ENCODE measurements at places on chromosomes 6 and 20.
A peak's percentile ranks its signal among the peaks of the same experiment; 100 is the strongest.

DNA sequence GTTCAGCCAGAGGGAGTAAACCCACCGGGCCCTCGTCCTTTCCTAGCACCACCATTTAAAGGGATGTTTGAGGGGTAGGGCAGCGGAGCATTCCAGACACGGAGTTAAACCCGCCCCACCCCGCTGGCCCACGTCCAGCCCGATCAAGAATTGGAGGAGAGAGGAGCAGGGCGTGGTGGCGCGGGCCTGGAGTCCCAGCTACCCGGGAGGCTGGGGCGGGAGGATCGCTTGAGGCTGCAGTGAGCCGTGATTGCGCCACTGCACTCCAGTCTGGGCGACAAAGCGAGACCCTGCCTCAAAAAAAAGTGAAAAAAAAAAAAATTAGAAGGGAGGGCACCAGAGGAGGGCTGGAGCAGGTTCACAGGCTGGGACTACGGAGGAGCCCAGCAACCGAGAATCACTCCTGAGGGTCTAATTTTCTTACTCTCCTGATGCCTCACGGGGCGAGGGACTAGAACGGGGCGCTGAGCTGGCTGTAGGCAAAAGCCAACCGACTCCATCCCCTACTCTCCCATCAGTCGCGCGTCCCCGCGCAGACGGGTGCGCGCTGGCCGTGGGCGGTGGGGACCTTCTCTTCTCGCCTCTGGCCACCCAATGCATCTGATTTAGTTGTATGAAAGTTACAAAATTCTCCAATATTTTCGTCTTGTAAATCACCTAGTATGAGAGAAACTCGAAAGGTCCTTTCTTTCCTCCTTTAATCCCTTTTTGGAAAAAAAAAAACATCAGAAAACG, 6.1 kb upstream of the HSPA1B start:
- peak; percentile 54 for DNase-seq

DNA sequence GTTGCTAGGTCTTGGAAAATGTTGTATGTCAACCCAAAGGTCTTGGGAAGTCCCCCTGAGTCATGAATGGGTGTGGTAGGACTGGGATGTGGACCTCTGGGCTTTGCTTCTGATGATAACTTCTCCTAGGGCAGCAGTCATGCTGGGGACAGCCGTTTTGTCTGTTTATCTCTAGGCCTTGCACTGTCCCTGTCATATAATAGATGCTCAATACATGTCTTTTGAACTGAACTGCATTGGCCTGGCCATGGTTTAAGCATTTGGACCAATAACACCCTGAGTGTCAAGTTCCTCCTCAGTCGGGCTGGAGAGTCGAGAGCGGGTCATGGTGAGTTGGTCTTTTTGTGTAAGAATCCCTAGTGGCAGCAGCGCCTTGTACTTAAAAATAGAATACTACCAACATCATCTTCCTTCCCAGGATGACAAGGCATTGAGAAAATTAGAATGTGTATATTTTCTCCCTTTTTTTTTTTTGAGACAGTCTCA, 43.1 kb downstream of the E2F3 start:
- DNase-seq, result no peak

GRCh38 chr6:44733126-44733525, 345.6 kb downstream of the CDC5L start:
- no peak for DNase-seq

GRCh38 chr20:43538878-43539700, 19.7 kb upstream of the SGK2 start:
- DNase-seq, result no peak

DNA sequence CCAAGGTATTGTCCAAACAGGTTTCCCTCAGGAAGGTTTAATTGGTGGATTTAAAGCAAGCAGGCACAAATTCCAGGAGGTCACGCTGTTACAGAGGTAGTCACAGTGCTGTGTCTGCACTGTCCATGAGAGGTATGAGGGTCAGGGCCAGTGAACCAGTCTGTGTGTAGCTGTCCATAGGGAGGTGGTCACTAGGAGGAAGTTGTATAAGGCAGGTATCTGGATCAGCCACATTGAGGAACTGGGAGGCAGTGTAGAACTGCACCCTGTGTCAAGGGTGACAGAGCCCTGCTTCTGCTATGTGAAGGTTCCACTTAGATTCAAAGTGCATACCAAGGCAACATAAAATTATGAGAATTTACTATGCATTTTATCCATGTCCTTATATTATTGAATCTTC, 73.3 kb downstream of the MAP3K4 start:
- DNase-seq, result no peak

DNA sequence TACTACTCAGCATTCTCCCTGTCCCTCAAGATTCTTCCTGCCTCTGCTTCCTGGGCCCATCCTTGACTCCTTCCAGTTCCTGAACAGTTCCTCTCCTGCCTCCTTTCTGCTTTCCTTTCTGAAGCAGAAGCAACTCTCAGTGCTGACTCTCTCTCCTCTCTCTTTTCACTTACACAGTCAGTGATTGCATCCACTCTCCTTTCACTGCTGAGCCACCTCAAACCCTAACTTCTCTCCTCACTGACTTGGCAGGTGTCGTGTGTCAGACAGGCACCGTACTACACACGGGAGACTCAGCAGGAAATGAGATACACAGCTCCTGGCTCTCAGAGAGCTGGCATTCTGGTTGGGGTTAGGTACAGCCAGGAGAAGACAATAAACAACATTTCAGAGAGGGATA, 5.6 kb downstream of the ABHD16A start:
- no peak for DNase-seq

DNA sequence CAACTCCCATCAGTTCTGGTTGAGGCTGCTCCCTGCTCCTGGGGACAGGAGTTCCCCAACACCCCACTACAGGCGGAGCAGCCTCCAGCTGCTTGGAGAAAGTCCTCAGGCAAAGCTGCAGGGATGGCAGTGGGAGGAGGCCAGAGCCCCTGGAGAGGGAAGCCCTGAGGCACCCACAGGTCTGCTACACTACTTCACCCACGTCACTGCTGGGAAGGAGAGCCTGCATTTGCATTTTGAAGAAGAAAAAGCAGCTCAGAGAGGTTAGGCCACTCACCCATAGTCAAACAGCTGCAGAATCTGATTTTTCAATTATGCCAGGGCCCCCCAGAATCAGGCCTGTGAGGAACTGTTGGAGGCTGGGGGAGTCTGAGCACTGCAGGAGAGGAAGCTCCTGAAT, 17.2 kb downstream of the BFSP1 start:
- DNase-seq, result no peak

DNA sequence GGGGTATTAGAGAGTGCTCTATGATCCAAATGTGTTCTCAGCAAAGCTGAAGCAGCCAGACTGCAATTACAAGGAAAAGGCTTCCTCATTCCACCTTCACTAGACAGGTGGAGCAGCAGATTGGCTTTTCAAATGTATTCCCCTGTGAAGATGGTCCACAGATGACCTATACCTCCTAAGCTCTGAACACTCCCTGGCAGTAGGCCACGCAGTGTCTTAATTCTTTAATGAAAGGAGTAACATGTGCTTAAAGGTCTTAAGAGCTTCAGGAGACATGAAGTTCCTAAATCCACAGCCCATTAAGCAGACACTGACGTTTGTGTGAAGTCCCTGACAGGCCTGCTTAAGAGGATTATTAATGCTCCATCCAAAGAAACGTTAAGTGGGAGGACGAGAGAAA, 138.9 kb upstream of the NUP153 start:
- no peak for DNase-seq

DNA sequence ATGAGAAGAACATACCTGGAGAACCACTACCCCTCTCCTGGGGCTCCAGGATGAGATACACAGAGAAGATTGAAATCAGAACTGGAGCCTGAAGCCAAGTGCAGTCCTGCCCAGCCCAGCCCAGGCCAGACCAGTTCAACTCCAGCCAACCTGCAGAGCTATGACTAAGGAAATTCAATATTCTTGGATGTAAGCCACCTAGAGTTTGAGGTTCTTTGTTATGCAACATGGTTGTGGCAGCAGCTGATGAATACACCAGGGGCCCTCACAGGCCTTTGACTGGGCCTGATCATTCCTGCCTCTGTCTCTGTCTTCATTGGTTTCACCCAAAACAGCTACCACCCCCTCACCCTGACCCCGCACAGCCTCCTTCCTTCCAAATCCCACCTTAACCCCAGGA, 167.8 kb downstream of the LRFN2 start:
- DNase-seq, result no peak

GRCh38 chr20:46546298-46546697, 4.2 kb downstream of the OCSTAMP start:
- no peak for DNase-seq

DNA sequence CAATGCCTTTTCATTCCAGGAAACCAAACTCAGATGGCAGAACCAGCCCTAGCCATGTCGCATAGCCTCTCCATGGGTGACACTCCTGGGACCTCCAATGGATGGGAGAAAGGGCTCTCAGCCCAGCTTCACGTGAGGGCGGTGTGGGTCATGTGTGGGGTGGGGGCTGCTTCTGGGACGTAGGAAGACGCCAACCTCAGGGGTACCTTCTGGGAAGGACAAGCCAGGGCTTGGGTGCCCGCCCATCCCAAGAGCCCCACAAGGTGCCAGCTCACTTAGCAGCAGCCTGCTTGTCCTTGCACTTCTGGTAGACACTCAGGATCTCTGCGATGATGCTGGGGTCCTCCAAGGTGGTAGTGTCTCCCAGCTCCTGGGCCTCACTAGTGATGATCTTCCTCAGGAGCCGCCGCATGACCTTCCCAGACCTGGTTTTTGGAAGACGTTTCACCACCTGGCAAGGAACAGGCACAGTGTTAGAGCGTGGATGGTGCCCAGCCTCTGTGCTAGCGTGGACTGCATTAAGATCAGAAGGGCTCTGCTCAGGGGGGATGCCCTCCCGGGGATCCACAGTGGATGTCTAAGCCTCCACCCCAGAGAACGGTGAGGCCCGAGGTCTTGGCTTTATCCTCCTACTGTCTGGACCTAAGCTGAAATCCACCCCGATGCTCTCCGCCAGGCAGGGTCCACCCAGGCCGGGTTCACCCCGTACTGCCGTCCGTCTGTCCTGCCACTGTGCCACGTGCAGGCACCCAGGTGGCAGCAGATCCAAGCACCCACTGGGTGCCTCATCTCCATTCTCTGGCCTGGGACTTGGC, 15.1 kb upstream of the APMAP start:
- no peak for DNase-seq

DNA sequence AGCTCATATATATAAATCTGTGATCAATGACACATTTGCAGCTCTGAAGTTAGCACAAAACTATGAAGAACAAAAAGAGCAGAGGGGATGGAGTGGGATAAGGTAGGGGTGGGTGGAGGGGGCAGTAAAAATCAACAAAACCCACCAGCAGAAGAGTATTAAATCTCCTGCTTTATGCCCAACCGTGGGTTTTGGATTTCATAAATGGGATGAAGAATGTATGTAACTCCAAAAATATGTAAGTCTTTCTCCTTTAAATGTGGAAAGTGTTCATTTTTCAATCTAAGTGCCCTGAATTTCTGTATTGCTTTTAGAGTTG, 480.3 kb upstream of the MARCKS start:
- no peak for DNase-seq

GRCh38 chr6:170003027-170003426, 251.6 kb downstream of the ERMARD start:
- no peak for DNase-seq

- DNase-seq, result no peak
Measured at GRCh38 chr6:32589596-32590449, at the start of gene HLA-DRB1. Gene HLA-DRB1, minus strand, starts transcription at chr6:32589848. Its CDS starts 106 bp downstream, at chr6:32589742.

- DNase-seq, result no peak
Measured at GRCh38 chr6:158993639-158994038, 6.4 kb downstream of the RSPH3 start.

DNA sequence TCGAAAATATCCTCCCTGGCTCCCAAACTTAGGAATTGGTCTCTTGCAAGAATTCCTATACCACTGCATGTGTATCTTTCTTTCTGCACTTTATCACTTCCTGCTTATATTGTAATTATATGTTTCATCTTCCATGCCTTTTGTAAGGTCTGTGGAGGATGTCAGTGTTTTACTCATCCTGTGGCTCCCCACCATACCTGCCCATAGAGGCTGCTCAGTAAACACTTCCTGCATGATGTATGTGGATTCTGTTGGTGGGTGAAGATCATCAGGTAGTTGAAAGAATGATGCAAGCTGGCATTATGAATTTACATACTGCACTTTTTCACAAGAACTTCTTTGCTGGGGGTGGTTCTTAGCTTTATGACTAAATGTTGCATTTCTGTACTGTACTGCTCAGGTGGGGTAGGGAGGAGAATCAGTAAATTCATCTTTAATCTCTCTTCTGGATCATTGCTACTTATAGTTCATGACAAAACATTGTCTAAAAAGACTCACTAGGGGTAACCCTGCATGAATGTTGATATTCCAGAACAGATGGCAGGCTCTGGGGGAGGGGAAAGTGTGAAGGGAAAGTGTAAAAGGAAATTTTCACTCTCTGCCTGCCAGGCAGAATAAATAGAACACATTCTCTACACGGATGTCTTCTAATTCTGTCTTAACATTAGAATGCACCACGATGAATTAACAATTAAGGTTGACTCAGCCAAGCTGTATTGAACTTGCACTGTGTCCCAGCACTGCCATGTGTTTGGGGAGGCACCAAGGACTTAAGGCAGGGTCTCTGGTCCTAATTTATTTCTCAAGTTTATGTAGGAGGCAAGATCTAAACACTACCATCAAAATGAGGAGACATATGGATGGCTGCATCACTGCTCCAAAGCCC, 36.0 kb upstream of the KLHL31 start:
- no peak for DNase-seq

DNA sequence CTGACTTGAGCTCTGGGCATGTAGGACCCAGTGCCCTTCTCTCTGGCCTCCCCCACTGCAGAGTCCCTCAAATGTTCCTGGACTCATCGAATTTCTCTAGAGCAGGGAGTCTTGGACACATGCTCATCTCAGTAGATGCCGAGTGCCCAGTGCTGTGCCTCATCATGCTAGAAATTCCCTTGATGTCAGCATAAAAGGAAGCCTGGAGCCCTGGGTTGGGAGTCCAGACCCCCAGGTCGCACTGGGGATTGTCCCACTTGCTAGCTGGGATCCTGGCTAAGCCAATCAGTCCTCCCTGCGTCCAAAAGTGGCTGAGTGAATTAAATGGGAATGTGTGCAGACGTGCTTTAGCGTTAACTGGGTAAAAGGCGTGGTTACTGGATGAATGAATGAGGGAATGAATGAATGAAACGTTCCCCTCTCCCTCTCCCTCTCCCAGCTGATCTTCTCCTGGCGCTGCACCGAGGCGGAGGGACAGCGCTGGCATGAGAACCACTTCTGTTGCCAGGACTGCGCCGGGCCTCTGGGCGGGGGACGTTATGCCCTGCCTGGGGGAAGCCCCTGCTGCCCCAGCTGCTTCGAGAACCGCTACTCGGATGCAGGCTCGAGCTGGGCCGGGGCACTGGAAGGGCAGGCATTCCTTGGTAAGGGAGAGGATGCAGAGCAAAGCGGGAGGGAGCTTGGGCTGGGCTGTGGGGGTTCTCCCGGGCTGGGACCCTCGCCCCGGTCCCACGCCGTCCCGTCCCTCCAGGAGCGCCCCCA, 1.6 kb upstream of the TOMM6 start:
- DNase-seq, result no peak

DNA sequence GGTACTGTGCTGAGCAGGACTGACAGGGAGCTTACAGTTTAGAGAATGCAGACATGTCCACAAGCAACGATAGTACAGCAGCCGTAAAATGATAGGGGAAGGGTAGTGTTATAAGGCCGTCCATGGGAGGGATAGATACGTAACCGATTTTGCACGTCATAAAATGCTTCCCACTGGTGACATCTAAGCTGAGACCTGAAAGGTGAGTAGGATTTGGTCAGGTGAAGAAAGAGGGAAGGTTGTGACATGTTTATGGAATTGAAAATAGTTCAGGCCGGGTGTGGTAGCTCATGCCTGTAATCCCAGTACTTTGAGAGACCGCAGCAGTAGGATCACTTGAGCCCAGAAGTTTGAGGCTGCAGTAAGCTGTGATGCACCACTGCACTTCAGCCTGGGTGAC, 25.6 kb downstream of the SNX9 start:
- no peak for DNase-seq
